NCI-H526 treated with DMSO at 0.1 percent for 48 hours (cell line): ENCODE measurements at places on chromosomes 11 and 22.

DNA sequence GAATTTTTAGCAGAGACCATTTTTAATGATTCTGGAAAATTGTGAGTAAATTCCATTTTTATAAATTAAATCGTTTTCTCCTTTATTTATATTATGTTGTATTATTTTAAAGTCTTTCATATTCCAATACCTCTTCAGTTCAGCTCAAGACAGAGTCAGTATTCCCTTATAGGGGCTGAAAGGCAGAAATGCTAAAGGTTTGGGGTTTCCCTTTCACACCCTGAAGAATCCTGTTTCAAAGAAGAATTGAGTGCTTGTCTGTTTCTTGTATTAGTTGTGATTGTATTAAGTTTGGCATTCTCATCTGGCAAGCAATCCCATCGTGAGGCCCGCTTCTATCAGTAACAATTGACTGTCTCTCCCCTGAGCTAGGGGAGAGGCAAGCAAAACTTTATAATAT is 57.4 kb downstream of the PACSIN2 start:
- DNase-seq, result no peak

- DNase-seq, result no peak
Measured at GRCh38 chr22:26732284-26732683, 74.9 kb downstream of the MIAT start.

- DNase-seq, result no peak
Measured at GRCh38 chr11:124681421-124681820, 7.7 kb downstream of the SPA17 start.

DNA sequence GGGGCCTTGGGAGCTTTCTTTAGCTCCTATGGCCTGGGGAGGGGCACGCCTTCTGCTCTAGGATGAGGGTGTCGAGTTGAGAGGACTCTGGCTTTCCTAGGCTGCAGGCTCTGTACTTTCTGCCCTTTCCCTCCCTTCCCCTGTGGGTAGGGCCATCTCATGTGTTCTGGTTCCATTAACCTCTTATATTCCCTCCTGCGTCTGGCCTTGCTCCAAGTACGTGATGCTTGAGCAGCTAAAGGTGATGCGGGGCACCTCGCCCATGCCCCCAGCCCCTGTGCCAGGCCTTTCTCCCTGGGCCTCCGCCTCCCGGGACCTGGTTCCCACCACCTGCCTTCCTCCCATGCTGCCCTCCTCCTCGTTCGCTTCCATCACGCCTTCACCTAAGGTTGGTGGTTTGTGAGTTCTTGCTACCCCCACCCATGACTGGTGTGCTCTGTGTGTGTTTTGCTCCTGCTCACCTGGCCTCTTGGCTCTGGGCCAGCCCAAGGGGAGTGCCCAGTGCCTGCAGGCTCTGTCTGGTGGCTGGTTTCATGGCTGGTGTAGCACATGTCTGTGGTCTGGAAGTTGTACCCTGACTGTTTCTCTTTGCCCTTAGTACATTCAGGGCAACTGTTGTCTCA is 34.1 kb downstream of the PHLDB1 start:
- DNase-seq, result peak; percentile 83

DNA sequence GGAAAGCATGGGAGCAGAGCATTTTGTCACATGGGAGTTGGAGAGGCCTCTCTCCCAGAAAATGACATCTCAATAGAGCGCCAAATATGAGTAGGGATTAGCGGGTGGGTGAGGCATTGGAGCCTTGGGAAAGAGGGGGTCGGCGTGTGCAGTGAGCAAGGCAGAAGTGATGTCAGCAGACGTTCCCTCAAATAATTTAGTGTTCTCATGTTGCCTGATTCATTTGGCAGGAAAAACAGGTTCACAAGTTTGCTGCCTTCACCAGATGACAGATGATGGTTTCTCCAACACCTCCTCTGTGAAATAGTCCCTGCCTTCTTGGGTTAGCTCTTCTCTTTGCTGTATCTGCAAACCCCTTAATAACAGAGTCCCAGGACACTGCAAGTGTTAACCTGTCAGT is 118.5 kb upstream of the ARHGAP20 start:
- no peak for DNase-seq

DNA sequence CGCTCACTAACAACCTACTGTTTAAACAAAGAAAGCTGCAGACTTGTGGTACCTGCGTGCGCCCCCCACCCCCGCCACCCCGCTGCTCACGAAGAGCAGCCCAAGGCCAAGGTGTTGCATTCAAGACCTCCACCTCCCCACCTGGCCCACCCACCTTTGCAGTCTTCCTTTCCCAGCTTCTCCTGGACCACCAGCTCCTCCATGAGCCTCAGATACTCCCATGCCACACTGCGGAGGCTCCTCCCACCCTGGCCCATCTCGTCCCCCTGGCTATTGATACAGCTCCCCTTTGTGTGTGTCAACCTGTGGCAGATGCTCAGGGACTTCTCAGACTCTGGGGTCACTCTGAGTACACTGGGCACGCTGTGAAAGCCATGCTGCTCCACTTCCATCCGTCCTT is 3.9 kb downstream of the CDPF1 start:
- no peak for DNase-seq

DNA sequence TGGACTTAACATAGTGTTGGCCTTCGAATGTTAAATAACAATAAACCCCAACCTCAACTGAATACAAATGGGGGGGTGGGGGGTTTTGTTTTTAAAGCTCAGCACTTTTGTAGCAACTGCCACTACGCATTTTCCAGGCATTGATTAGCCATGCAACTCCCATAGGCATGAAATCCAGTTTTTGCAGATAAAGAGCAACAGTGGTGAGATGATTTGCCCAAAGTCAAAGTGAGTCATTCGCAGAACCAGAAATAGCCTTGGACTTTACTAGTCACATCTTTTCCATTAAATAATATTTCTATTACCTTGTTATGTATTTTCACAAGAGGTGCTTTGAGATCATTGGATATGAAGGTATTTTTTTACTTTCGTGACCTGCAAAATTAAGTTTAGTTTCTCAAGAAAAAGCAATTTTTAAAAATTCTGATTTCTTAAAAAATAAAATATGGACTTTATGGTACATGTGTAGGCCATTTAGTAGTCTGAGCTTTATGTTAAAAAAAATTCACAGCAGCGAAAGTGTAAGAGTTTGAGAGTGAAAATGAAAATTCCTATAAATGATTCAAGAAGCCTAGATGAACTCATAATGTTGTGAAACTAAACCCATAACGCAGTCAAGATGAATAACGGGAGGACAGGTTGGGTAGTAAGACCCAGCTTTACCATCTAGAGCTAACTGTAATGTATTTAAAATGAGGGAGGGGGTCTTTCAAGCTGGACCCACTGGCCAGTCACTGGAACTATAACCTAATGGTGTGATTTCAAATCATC is 1.9 kb upstream of the PHF21A start:
- no peak for DNase-seq

GRCh38 chr11:10386361-10386760 is 68.7 kb upstream of the AMPD3 start:
- no peak for DNase-seq

DNA sequence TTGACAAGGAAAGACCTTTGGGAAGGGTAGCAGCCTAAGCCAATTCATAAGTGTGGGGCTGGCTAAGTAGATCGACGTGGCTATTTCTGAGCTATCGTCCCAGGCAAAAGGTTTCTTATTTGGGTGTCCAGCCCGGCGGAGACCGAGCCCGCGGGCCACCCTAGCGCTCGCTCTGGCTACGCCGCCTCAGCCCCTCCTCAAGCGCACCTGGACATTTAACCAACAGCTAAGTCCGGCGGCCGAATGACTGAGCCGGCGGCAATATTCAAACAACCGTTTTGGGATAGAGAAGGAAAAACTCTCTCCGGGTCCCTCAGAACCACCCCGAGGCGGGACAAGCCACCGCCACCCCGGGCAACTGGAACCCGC is 457 bp downstream of the RNF141 start:
- DNase-seq, result peak; percentile 29

DNA sequence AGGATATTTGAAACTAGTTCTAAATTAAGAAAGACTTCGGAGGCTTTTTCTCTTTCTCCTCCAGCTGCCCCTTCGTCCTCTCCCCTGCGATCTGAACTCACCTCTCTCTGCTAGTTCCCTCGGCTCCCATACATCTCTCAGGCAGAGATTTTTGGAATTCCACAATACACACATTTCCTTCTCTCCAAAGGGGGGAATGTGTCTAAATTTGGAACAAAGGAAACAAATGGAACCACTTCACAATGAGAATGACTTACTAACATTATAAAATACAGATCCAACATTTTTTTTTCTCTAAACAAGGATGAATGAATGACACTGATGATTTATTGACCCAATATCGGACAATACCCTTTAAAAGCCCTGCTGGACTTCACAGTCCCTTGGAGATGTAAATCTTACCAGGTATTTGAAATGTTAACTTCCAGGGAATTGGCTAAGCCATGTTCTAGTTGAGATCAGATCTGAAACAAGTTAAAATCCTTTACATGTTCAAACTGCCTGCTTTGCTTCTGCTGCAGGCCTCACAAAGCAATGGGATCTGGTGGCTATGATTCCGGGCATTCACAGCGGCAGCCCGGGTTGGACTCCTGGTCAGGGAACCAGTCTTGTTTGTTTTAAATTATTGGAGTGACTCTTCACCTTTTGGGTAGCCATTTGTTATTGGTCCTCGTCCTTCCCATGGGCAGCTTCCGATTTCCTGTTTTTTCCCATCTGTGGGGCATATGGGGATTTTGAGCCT is 20.5 kb upstream of the GSTP1 start:
- DNase-seq, result no peak

DNA sequence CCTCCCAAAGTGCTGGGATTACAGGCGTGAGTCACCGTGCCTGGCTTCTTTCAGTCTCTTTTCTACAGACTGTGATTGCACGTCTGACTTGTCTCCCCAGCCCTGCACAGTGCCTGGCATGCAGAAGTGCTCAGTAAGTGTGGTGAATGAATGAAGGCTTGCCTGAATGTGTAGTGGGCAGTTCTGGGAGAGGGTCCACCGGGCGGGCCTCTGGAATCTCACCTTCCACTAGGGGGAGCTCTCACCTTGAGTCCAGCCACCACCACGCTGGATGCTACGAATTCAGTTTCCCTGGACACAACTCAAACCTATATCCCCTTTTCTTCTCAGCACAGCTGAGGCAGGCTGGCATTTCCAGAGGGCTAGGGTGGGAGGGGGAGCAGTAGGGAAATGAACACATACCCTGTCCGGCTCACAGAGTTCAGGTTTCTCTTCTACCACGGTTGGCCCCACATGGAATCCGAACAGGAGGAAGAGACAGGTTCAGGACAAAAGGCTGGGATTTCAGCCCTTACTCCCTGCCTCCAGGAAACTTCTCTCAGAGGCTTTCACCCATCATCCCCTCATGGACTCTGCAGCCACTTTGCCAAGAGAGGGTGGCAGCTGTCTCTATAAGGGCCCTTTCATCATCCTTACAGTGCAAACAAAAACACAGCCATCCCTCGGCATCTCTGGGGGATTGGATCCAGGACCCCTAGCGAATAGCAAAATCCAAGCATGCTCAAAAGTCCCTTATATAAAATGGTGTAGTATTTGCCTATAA is 86.8 kb downstream of the NECTIN1 start:
- peak; percentile 34 for DNase-seq

GRCh38 chr11:63866211-63866610 is 27.3 kb downstream of the MARK2 start:
- no peak for DNase-seq

DNA sequence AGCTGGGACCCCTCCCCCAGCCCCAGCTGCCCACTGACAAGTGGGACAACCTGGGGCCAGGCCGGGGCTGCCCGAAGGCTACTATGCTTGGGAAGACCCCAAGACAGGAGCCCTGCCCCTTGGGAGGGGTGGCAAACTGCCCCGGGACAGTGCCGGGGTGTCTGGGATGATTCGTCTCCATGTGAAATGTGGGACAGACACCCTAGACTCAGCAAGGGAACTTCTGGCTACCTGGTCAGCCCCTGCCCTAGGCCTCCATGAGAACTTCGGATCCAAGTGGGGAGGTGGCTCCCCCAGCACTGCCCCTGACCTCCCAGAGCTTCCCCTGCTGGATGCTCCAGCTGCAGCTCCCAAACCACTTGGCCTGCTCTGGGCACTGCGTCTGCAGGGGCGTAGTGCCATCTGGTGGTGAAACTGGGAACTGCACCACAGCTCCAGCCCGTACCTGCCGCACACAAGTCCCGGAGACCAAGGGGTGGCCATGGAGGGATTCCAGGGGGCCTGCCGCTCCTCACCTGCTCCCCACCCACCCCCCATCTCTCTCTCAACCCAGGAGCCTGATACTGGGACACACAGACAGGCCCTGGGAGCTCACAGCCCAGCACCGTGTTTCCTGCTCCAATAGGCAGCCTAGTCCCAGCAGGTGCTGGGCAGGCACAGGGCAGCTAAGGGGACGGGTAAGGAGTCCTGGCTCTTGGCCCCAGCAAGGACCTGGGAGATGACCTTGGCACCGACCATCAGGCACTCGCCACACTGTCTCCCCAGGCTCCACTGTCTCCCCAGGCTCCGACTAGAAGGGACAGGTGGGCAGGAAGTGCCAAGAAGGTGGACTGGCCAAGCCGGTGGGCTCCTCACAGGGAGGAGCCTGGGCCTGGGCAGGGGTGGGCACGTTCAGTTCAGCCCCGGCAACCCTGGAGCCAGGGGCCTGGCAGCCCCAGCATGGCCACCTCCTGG is 194.1 kb downstream of the IGLL1 start:
- peak; percentile 23 for DNase-seq
